Left renal pelvis (tissue), 4 donors: ENCODE measurements at places on chromosomes 12 and 14.

DNA sequence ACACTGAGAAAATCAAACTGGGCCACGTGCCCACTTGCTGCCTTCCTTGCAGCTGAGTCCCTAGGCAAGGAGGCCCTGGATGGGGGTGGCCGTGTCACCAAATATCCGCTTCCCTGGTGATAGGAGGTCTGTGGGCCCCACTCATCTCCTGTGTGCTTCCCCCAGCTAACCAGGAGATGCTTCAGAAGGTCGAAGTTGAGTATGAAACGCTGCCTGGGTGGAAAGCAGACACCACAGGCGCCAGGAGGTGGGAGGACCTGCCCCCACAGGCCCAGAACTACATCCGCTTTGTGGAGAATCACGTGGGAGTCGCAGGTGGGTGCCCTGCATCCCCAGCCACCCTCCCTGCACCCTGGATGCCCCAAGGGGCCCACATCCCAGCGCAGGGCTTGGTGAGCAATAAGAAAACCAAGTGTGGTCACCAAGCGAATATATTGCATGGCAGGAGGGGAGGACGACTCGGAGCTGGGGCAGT is 6.8 kb upstream of the SIVA1 start:
- DNase-seq, result no peak

DNA sequence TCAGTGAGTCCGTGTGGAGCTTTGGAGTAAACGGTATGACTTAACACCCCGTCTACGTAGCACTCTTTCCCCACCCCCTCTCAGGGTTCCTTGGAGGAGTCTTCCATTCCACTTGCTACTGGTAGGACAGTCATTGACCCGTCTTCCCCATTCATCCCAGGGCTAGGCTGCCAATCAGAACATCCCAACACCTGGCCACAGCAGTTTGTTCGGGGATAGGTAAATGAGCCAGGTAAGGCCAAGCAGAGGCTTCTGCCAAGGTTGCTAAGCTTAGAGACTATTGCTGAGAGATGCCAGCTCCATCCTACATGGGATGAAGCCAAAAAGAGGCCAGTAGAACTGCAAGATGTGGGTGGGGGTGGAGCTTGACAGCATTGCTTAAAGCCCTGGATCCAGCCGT is 130.8 kb downstream of the BCL11B start:
- DNase-seq, result no peak

DNA sequence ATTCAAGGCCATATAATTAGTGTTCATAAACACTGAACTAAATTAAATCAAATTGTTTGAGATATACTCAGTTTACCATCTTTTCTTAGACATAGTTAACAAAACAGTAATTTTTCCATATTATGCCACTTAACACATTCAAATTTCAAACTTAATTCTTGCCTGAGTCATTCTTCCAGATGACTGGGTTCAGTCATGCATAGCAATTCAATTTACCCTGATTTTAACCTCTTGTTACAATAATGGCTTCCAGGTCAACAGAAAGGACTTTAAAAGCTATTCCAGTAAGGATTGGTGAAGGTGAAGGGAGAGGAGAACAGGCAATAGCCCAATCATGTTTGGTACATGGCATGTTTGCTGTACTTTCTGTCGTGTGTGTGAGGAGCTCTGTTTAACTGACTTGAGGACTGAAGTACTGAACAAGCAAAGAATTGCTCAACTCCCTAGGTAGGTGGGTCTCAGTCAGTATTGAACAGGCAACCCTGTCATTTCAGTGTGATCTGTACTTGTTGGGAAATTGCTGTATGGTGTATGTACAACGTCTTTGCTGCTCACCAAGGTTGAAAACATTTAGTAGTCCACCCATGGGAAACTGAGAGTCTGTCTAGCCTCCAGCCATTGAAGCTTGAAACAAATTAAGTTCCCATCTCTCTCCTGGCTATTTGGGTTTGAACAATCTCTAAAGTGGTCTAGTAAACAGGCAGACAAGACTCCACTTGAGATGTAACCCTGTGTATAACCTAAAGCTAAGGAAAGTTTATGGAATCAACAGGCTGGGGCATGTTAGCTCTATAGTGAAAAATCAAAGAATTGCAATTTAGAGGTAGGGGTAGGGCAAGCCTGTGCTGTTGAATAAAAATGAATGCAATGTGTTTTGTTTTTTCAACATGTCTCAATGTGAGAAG is 327.2 kb downstream of the BTG1 start:
- DNase-seq, result no peak

DNA sequence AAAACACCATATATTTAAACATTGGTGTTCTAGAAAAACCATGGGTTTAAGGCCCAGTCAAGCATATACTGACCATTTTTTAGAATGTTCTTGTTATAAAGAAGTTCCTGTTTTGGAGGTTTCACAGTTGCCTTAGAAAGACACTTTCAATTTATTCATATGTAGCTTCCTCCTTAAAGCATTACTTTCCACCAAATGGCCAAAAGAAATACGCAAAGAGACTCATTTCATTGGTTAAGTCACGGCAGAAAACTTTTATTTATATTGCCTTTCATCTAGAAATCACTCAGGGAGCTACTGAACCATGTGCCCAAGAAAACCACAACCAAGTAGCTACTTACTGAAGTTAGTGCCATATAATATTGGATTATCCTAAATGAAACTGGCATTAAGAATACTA is 40.0 kb downstream of the MYBPC1 start:
- no peak for DNase-seq

GRCh38 chr12:90842477-90842876 is 112.5 kb downstream of the CCER1 start:
- DNase-seq, result no peak

- no peak for DNase-seq
Observed at GRCh38 chr14:65704437-65704836, 291.9 kb downstream of the FUT8 start.

DNA sequence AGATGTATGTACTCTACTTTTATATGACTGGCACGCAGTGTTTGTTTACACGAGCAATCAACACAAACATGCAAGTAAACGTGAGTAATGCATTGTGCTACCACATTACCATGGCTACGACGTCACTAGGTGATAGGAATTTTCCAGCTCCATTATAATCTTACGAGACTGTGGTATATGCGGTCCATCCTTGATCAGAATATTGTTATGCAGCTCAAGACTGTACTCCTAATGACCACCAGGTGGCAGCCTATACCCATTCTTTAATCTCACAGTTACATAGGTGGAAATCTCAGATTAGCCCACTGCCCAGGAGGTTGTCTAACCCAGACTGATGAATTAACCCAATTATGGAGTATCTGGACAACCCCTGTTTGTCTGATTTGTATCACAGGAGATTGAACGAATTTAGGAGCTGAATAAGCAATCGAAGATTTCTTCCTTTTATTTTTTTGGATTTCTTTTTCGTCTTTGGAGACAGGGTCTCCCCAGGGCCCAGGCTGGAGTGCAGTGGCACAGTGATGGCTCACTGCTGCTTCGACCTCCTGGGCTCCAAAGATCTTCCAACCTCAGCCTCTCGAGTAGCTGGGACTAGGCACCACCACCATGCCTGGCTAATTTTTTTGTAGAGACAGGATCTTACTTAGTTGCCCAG is 8.7 kb upstream of the TESPA1 start:
- DNase-seq, result peak; percentile 38

- DNase-seq, result no peak
Observed at GRCh38 chr12:85568395-85569103, 267.7 kb downstream of the RASSF9 start.

- no peak for DNase-seq
Observed at GRCh38 chr12:80681786-80682185, 25.6 kb upstream of the MYF6 start.

DNA sequence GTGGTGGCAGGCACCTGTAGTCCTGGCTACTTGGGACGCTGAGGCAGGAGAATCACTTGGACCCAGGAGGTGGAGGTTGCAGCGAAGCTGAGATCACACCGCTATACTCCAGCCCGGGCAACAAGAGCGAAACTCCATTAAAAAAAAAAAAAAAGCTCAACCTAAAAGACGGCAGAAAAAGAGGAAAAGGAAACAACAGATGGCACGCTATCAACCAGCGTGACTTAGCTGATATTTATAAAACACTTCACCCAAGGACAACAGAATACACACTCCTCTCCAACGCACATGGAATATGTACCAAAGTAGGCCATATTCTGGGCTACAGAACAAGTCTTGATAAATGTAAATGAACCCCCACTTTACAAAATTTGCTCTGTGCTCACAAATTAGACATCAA is 34.0 kb upstream of the CLMN start:
- DNase-seq, result no peak

DNA sequence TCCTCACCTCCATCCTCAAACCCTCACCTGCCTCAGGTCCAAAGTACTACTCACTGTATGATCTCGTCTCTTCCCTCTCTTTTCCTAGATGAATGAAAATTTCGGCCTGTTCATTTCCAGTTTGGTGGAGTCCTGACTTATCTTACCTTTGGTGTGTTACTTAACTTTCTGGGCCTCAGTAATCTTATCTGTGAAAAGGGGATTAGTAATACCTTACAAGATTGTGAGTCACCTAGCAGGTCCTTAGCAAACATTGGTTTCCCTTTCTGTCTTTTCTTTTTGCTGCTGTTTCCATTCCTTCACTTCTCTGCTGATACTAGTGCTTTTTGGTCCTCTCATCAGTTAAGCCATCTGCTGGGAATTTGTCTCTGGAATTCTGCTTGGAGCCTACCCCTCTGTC is 52.8 kb downstream of the AKAP6 start:
- no peak for DNase-seq

DNA sequence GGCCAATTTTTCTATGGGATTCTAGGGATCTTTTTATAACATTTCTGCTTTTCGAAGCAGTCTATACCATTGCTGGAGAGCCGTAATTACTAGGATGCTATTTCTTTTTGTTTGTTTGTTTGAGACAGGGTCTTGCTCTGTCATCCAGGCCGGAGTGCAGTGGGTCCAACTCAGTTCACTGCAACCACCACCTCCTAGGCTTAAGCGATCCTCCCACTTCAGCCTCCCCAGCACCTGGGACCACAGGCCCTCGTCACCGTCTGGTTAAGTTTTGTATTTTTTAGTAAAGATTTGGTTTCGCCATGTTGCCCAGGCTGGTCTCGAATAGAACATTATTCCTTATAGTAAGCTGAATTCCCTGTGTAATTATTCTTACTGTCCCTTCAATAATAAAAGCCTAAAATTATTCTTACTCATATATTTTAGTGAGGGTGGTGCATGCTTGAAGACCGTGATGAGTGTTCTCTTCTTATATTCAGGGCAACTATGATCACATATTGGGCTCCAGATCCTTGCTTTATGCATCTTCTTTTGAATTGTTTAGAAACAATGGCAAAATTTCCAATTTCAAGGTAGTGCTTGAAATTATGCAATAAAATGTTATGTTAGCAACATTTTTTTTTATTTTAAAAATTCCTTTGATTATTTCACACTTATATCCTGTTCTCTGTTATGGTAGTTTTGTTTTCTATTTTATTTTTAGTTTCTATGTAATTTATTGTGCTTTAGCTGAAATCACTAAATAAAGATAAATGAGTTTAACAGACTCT is 66.2 kb downstream of the CRADD start:
- DNase-seq, result no peak

DNA sequence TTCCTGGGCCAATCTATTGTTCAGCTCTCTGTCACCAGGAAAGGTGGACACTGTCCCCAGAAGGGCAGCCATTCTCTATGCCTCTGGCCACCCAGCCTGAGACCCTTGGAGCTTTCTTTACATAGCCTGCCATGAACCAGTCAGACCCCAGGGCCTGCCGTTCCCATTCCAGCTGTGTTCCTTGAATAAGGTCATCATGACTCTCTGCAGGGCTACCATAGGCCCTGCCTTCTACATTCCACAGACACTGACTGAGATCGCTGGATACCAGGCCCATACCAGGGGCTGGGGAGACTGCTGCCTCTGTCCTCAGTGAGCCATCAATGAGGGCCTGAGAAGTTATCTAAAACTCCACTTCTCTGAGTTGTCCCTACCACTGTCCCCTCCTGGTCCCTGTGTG is 75.5 kb downstream of the SYNE3 start:
- no peak for DNase-seq
